Upper lobe of left lung (tissue), 6 donors: ENCODE measurements at places on chromosomes 16 and 17.

DNA sequence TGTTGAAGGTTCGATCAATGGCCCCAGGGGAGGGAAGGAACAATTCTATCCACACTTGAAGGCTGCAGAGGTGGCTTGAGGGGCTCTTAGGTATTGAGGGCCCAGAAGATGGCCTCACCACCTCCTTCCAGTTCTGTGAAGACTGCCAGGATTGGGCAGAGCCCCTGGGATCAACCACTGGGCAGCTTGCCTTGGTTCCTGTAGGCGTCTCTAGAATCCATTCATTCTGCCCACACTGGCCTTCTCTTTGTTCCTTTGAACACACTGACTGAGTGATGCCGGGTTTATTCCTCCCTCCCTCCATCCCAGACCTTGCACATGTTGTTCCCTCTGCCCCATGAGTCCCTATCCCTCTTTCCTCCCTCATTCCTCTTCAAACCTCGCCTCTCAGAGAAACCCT is 50.5 kb downstream of the SYT17 start:
- DNase-seq = no peak

DNA sequence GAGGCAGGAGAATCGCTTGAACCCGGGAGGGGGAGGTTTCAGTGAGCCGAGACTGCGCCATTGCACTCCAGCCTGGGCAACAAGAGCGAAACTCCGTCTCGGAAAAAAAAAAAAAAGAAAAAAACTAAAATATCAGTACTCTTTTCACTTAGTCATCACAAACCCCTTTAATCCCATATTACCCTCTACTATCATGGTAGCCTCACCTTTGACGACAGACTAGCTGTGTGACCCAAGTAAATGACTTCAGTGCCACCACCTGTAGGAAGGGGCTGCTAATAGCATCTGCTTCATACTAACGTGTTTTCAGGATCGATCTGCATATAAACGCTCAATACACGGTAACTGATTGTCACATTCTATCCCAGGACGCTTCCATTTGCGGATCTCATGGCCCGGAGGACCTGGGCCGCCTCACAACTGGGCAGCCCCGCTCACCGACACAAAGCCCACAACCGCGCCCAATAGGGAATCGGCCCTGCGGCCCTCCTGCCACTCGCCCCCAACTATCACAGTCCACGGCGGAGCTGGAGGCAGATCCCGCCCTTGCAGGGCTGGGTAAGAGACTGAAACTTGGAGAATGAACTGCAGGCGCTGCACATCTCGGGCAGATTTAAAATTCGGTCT is 1.1 kb upstream of the ZNF263 start:
- DNase-seq = no peak

DNA sequence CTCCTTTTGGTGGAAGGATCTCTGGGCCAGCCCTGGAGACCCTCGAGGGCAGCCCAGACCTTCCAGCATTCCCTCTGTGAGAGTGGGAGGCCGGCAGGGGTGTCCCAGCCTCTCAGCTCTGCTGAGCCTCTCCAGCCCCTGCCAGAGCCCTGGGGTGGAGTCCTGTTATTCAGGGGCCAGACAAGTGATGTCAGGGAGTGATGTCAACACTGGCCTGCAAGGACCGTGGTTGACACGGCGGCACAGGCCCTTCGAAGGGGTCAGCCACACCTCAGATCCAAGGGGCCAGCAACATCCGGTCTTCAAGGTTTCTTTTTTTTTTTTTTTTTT is 231.2 kb downstream of the KATNIP start:
- DNase-seq = no peak

DNA sequence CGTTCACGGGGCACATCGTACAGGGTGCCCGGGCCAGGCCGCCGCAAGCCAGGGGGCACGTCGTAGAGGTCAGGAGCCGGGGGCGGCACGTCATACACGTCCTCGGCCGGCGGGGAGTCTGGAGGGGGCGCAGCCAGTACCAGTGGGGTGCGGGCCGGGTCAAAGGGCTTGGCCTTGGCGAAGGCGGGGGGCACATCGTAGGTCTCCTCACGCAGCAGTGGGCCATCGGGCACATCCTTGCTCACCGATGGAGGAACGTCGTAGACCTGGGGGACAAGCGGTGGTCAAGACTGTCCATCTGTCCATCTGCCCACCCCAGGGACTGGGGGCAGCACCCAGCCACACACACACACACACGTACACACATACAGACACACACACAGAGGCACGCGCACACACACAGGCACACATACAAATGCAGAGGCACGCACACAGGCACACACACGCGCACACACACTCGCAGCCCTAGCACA is 15.7 kb downstream of the BCAR1 start:
- DNase-seq = no peak

DNA sequence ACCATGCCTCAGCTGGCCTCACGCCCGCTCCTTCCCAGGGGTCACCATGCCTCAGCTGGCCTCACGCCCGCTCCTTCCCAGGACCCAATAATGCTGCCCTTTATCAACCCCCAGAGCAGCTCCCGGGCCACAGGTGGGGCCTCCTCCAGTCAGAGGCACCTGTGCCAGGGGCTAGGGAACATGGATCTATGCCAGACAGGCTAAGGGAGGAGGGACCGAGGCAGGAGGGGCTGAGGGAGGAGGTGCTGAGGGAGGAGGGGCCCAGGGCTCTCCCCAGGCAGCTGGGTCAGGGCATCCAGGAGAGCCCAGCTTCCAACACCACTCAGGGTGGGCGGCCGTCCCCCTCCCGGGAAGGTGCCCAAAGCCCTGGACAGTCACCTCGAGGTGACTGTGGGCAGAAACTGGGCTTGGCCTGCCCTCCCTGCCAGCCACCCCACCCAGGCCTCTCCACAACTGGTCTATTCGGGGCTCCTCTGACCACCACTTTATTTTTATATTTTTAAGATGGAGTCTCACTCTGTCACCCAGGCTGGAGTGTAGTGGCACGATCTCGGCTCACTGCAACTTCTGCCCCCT is 19.4 kb downstream of the UTS2R start:
- no peak for DNase-seq

GRCh38 chr17:59746849-59747445 is 39.5 kb downstream of the VMP1 start:
- DNase-seq = no peak

- peak; percentile 60 for DNase-seq
These were observed 616 bp downstream of the CCDC182 start for GRCh38 chr17:57744195-57745170.

- DNase-seq = no peak
These were observed 30.8 kb downstream of the CDIP1 start for GRCh38 chr16:4507588-4508345.

DNA sequence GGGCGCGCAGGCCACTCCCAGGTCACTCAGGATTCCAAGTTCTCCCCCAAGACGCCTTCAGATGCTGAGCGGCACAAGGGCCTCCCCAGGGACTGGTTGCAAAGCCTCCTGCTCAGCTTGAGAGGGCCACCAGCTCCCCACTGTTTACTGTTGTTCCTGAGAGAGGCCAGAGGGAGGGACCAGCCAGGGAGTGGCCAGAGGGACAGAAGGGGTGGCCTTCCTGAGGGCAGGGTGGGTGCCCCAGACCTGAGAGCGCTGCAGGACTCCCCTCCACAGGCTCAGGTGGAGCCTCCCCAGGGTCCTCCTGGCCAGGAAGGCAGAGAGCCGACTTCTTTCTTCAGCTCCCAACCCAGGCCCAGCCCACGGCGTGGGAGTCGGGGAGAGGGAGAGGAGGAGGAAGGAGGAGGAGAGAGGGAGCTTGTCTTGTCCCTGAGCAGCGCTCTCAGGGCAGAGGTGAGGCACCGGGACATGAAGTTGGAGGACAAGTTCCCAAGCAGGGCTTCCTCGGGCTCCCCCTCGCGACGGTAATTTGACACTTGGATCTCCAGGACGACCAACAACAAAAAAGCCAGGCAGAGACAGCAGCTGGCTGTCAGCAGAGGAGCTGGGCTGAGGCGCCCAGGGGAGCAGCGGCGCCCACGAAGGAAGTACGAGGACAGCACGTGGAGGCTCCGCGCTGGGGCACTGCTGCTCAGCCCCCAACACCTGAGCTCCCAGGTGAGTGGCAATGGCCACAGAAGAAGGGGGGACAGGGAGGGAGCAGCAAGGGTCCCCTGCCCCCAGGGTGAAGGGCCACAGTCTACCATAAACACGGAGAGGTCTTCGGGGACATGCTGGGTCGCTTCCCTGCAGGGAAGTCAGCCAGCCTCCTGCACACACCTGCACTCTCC is 497 bp downstream of the SMIM5 start:
- peak; percentile 92 for DNase-seq

DNA sequence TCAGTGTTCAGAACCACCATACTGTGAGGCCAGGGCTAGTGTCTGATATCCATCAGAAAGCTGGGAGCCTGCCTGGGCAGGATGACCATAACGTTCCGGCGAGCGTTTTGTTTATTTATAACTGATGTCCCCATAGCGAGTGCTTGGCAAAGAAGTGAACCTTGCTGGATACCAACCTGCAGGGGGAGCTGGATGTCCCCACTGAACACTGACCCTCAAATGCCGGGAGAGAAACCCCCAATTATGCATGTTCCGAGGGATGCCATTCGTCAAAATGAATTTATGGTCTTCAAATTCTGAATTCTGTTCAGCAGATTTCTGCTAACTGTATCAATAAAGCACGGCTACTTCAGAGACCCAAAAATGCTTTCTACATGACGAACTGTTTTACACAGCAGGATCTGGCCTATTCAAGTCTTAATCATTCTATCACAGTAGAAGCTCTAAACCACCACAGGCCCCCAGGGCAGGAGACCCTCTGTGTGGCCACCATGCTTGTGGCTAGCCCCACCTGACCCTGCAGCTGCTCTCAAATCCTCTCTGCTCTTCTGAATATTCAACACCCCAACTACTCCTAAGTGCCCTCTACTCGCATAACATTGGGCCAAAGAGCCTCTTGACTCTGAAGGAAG is 15.2 kb downstream of the MED24 start:
- DNase-seq = no peak

- peak; percentile 32 for DNase-seq
These were observed 322.5 kb downstream of the C16orf95 start for GRCh38 chr16:86994651-86995171.

DNA sequence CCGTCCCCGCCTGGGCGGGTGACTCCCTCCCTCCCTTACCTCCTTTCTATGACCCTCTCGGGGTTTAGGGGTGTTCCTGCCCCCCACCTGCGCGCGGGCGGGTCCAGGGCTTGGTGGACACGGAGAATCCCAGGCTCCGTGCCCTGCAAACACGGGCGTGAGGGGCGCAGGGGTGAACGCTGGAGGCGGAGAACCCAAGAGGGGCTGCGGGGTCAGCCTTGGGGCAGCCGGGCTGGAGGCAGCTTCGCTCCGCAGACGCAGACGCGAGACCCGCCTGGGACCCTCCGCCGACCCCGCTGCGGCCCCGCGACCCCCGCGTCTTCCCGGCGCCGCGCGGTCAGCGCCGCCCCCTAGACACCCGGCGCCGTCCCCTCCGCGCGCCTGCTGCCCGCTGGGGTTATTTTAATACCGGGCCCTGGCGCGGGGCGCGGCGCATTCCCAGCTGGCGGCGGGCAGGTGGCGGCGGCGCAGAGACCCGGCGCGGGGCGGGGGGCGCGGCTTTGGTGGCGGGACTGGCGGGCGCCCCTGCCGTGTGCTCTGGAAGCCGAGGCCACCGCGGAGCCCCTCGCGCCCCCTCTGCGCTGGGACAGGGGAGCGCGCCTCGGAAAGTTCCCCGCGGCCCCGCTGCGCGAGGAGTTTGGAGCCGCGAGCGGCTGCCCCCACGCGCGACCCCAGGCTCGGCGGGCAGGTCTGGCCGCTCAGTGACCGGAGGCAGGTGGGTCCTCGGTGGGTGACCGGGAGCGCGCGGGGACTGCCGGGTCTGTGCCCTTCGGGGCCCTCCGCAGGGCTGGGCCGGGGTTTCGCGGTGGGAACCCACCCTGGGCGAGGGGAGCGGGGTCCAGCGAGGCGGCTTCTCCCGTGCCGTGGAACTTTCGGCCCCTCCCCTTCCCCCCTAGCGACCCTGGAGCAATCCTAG is at the start of gene UTS2R:
UTS2R (plus strand) TSS at position 433 of the 916 bp plus-strand sequence. CDS start 2,560 bp downstream, outside the sequence.
- peak; percentile 83 for DNase-seq

DNA sequence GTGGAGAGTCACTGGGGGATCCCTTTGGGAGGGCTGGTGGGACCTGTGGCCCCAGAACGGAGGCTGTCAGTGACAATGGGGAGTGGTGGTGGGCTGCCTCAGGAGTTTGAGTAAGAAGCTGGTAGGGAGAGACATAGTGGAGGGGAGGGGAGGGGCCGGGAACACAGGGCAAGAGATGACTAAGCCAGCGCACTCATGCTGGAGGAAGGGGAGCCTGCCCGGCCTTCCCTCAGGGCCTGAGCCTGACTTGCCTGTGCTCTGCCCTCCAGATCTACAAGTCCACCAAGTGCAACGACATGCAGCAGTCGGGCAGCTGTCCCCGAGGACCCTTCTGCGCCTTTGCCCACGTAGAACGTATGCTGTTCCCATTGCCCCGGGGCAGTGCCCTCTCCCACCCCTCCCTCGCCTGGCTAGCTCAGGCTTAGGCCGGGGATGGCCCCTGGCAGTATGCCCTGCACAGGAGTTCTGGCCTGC is 29.3 kb downstream of the UNC13D start:
- no peak for DNase-seq

DNA sequence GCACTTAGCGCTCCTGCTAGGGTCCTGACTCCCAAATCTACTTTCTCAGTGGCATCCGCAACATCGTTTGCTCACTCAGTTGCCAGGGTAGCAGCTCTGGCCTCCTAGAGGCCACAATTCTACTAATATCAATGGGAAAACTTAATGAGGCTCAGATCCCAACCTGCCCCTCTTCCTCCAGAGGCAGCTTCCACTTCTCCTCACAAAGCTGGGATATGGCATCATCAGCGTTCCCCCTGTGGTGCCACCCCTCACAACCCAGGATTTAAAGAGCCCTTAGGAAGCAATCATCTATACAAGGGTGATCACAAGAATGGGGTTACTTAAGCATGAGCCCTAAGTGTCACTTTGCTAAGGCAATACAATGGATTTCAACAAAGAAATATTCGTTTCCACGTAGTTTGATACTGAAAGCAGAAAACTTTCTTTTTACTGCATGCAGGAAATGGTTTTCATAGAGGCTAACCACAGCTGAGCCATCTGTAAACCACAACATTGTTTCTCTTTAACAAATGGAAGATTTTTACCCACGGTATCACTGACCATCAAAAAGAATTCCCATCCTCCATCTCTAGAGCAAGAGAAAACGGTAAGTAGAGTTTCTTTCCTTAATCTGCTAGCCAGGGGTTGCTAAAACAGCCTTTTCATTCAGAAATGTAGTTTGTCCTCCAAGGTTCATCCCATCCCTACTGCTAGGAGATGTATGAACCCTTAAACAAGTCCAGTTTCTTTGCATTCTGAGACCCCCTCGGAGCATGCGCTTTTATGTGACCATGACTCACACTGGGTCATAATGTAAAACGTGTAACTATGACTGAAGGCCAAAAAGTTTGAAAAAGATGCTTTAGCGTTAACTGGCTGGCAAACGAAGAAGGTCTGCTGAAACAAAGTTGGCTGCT is 68.3 kb upstream of the BCAR1 start:
- no peak for DNase-seq

DNA sequence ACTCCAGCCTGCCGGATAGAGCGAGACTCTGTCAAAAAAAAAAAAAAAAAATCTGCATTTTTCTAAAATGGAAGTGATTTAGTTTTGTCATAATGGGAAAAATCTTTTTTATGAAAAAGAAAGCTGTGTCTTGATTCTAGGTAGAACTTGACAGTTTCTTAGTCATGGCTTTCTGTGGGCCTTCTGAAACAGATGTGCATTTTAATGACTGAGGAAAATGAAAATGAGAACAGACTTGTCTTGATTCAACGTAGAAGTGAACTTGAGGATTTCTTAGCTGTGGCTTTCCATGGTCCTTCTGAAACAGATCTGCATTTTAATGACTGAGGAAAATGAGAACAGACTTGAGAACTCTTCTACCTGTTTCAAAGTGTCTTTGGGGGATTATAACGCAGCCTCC is 171.7 kb downstream of the VPS53 start:
- DNase-seq = no peak
